ENCODE measurements at places on chromosomes 7 and 10.

DNA sequence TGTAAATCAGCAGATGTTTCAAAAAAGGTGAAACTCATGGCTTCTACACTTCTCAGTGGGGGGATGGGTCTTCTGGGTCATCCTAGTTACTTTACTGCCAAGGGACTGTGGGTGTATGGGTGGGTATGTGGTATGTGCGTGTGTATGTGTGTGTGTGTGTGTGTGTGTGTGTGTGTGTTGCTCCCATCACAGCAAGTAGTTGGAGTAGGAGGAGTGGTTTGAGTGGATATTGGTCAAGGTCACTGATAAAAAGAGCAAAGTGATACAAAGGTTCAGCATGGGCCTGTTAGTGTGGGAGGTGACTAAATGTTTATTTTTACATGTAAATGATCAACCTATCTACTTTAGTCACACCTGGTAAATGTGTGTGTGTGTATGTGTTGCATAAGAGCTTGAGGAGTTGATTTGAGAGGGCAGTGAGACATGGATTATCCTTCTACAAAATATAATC lies 11.8 kb upstream of the COBL start:
- DNase-seq: no peak

- DNase-seq: no peak
Observed at GRCh38 chr7:35398518-35398917, 144.6 kb upstream of the TBX20 start.

GRCh38 chr7:135194494-135195095 lies 16.7 kb downstream of the WDR91 start:
- no peak for DNase-seq

DNA sequence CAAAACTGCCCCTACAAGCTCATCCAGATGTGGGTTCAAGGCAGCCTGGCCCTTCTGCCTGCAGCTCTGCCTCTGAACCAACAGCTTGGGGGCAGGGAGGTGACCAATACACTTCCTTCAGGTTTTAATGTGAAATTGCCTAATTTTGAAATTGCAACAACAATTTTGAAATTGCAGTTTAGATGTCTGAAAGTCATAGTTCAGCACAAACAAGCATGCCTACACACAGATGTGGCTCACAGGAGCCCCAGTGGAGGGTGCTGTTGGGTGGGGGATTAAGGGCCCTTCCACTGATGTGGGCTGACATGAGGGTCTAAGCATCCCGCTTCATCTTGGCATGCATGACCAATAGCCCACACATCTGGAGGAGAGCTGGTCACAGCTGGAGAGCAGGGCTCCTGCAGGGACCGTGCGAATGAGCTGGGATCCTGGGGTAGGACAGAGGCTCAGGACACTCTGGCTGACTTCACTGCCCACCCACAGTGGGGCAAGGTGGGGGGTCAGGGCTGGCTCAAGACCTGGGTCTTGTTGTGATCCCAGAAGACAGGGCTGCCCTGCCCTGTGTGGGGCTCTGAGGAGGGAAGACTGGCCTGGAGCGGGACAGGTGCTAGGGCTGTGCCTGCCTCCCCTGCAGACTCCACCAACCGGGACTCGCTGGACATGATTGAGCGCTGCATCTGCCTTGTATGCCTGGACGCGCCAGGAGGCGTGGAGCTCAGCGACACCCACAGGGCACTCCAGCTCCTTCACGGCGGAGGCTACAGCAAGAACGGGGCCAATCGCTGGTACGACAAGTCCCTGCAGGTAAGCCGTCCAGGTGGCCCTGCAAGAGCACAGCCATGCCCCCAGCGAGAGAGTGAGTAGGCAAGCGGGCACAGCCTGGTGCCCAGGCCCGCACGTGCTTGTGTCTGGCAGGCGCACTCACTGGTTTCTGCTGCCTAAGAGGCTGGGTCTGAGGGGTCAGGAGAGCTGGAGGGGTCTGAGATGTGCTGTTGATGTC lies 32.3 kb downstream of the CHAT start:
- no peak for DNase-seq

- no peak for DNase-seq
Observed at GRCh38 chr7:36273836-36274235, 115.8 kb upstream of the ANLN start.

- DNase-seq: no peak
Observed at GRCh38 chr10:87716348-87716670, 56.6 kb downstream of the PAPSS2 start.

GRCh38 chr7:106840342-106840741 lies 24.7 kb upstream of the PIK3CG start:
- no peak for DNase-seq

- DNase-seq: no peak
Observed at GRCh38 chr10:8050556-8051108, 3.9 kb upstream of the GATA3 start.

DNA sequence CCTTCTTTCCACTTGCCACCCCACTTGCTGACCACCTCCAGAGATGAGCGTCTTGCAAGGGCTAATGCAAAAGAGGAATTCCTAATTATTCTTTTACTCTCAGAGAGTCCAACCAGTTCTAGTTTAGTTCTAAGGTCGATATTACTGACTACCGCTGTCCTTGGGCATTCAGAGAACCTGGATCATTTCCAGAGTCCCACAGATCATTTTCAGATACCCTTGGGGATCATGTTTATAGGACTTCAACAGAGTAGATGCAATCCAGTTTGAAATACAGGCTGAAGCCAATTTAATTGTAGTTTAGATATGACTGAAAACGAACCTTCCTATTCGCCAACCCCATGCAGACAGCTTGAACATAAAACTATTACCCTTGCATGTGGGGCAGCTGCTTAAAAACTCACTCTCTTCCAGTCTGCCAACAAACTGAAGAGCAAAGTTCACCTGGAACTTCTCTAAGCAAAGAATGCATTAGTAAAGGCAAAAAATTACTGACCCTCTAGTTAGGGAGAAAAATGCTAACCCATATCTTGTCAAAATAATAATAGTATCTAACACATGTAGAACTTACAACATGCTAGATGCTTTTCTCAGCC lies 22.4 kb downstream of the CFAP69 start:
- DNase-seq: no peak

DNA sequence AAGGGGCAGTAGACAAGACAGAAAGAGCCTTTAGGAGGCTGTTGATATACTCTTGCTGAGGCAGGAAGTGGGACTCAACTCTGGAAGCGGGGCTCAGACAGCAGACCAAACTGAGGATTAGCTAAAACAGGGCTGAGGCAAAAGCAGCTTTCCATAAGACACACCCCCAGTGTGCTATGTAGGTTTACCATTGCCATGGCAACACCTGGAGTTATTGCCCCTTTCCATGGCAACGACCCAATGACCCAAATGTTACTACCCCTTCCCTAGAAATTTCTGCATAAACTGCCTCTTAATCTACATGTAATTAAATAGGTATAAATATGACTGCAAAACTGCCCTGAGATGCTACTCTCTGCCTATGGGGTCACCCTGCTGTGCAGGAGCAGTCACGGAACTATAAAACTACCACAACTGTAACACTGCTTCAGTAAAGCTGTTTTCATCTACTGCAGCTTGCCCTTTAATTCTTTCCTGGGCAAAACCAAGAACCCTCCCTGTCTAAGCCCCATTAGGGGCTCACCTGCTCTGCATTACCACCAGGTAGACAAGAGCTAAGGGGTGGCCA lies 348.4 kb upstream of the PODXL start:
- DNase-seq: no peak

DNA sequence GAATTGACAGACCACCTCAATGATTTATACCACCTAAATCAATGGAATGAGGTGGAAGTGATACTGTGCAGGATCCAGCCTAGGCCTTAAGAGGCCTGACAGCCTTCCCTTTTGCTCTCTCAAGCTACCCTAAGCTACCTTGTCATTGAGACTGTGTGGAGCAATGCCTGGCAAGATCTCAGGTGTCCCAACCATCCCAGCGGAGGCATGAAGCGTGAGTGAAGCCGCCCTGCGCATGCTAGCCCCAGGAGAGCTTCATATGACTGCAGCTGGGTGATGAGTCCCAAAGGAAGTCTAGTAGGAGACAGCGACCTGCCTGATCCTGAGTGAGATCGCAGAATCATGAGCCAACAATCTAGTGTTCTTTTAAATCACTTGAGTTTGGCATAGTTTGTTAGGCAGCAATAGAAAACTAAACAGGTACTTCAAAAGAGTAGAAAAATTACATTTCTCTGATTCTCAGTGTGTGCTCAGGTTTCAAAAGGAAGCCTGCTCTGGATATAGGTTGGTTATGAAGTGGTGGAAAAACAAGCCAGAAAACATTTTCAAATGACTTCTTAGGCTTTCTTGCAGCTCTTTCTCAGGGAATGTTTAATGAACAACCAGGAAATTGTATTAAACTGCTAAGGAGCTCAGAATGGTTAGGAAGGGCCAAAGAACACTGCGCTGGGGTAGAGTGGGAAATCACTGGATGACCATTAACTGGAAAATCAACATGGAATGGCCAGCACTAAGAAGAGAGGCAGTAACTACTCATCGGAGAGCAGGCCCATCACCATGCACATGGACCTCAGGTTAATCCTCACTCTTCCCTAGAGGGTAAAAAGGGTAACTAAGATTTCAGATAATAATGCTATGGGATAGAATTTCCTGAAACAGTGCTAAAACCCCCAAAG lies 535.2 kb downstream of the PHTF2 start:
- no peak for DNase-seq
